ENCODE measurements at places on chromosomes 5 and 9.

GRCh38 chr5:26003966-26004365 lies 1034.4 kb downstream of the CDH9 start:
- DNase-seq = no peak

DNA sequence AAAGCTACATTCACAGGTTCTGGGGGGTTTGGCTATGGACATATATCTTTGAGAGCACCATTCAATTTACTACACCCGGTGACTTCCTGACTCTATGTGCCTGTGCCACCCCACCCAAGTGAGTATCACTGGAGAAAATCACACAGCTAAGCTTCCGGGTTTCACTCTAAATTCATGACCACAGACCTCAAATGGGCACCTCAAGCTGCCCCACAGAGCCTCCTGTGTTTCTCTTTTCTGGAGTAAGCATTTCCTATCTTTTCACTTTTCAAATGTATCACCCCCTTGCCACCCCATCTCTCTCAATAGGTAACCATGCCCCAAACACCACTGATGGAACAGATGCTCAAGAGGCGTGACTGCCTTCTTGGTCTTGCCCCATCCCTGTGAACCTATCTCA lies 49.2 kb upstream of the NEK6 start:
- no peak for DNase-seq

GRCh38 chr9:91195372-91196012 lies 166.2 kb downstream of the AUH start:
- DNase-seq = no peak

- no peak for DNase-seq
Observed at GRCh38 chr5:50623666-50624065, 42.8 kb upstream of the PARP8 start.

- DNase-seq = no peak
Observed at GRCh38 chr9:76417394-76417793, 23.2 kb upstream of the RFK start.

DNA sequence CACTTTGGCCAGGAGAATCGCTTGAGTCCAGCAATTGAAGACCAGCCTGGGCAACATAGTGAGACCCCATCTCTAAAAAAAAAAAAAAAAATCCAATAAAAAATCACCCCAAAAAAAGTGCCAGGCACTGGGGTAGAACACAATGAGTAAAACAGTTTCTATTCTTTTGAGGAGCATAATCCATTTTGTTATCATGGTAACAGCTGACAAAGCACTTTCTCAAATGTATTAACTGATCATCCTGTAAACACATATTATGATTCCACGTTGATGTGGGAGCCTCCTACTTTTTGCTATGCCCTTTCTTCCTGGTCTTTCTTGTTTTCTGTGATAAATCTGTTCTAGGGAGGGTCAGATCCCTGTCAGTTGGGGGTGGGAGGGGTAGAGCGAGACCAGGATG lies 20.7 kb upstream of the FAM13B start:
- no peak for DNase-seq

DNA sequence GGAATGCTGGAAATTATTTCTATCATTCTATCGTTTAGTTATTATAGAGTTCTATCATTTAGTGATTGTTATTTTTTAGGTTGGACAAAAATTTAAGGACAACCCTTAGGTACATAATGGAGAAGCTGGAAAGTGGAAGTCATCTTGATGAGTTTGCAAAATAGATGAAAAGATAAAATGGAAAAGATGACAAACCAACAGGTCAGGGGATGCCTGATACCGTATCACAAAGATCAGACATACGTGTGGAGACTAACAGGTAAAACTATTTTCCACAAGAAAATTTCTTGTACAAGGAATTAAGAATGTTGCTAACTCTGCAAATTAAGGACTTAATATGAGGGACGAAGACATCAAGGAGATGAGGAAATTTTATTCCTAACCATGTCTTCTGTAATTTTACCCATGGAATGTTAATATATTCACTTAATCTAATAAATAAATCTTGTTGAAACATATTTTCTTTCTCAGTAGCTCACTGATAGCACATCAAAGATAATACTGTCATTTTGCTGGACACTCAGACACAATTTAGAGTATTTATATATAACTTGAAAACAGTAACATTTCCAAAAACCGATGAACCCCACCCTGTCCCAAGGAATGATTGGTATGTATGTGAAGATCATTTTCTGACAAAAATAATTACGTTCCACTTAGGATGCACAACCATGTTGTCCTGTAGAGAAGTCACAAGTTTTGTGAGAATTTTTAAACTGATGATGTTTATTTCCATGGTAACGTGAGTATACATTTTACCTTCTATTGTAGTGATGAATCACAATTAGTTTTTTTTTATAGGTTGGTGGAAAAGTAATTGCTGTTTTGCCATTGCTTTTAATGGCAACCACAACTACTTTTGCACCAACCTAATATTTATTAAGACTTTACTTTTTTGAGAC lies 2.6 kb downstream of the LURAP1L start:
- no peak for DNase-seq

DNA sequence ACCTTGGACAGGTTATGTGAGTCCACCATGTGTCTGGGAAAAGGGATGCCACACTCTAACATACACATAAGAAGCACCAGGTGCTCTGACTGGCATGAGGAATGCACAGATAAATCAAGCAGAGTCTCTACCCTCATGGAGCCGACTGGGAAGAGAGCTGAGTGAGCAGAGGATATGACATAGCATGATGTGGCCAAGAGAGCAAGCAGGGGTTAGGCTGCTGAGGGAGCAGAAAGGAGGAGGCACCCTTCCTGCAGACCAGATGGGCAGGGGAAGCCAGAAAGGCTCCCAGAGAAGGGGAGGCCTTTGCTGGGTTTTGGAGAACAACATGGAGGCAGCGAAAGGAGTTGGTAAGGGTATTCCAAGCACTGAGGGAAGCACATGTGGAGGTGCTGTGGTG lies 223.1 kb downstream of the GNA14 start:
- no peak for DNase-seq

GRCh38 chr5:147576646-147577535 lies 67.0 kb upstream of the DPYSL3 start:
- no peak for DNase-seq

DNA sequence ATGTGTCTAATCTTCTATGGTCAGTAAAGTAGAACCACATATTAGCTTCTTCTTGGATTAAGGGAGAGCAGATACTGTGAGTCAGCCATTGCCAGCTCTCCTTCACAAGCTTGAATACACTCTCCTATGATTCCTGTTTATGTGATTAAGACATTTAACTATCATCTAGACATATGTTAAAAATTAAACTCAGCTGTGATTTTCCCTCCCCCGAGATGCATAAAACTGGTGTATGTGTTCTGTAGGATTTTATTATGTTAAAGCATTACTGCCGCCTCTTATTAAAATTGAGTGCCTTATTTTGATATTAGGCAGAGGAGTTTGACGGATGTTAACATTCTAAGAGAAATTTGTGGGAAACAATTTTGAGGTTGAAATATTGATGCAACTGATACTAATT lies 114.6 kb downstream of the ACTBL2 start:
- DNase-seq = no peak

- DNase-seq = no peak
Observed at GRCh38 chr9:129688285-129689043, 23.0 kb downstream of the PRRX2 start.

- DNase-seq = no peak
Observed at GRCh38 chr9:113909421-113909820, 33.3 kb downstream of the ZNF618 start.

- no peak for DNase-seq
Observed at GRCh38 chr5:127450046-127450445, 67.4 kb upstream of the PRRC1 start.

GRCh38 chr5:40395251-40395650 lies 284.5 kb upstream of the PTGER4 start:
- no peak for DNase-seq

GRCh38 chr5:170743876-170744212 lies 39.7 kb upstream of the GABRP start:
- DNase-seq = no peak

DNA sequence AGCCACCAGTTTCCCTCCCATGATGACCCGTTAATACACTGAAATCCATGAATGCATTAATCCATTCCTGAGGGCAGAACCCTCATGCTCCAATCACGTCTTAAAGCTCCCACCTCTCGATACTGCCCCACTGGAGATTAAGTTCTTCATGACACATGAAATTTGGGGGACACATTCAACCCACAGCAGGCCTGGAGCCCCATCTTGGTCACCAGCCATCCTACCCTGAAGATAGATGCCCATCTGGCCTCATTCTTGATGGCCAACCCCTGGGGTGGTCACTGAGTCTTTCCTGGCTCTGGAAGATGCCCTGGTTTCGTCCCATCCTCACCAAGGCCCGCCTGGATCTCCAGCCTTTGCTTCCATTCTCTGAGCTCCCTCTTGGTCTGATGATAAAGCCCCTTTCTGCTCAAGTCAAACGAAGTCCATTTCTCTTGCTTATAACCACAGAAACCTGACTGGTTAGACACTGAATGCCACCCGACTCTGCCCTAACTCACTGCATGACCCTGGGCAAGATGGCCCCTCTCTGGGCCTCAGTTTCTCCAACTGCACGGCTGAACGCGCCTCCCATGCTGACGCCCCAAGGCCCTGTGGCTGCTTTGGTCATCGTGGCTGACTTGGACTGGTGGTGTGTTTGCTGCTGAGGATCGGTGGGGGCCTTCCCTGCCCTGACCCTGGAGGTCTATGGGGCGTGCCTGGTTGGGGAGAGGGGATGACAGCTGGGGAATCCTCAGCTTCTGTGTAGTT lies 138.4 kb upstream of the IER5L start:
- DNase-seq = no peak

DNA sequence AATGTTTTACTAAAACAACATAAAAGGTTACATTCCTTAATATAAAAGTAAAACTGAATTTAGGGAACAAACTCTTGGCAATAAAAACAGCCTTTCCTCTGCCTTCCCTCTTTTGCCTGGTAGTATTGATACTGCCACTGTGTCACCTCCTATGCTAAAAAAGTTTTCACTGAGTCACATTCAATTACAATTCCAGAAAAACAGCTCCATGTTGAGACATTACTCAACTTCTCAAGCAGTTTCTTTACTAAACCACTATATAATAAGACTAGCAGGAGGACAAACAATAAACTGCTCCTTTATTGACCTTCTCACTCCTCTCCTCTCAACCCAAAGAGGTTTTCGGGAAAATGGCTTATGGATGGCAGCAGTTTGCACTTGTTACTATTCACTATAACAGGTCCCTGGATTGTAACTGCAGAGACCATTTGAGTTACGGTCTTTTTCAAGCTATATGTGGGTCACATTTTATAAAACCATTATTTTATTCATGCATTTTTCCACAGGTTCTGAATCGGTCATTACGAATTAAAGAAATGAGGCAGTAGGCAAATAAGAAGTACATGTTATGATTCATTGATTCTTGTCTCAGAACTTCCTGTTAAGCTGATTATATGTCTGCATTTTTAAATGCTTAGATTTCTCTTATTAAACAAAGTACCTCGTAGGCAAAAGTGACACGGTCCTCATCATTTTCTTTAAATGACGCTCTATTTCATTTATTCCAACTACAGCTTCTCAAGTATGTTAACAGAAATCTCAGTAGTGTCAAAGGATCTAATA lies 2.1 kb downstream of the ZDHHC21 start:
- DNase-seq = no peak

DNA sequence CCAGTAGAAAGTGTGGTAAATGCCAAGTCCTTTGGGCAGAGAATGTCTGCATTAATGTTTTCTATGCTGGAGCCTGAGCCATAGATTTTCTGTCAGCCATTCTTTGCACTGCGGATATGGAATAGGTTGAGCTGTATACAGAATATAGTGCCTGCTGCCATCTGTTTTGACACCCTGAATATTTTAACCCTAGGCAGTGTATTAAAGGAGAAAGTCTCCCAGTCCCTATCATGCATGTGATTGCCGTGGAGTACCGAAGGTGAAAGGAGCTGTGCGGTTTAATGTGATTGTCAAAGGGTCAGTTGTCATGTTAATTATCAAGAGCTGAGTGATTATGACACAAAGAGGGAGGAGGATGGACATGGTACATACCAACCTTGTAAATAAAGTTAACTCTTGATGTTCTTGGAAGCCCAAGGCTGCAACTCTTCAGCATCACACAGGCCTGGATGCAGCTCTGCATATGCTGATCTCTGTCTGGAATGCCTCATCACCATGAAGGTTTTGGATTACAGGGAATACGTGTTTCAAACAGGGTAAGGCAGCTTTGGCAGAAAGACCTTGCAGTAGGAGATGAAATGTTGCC lies 247.1 kb upstream of the ELAVL2 start:
- DNase-seq = no peak

GRCh38 chr5:111585291-111585690 lies 73.0 kb upstream of the STARD4 start:
- no peak for DNase-seq

DNA sequence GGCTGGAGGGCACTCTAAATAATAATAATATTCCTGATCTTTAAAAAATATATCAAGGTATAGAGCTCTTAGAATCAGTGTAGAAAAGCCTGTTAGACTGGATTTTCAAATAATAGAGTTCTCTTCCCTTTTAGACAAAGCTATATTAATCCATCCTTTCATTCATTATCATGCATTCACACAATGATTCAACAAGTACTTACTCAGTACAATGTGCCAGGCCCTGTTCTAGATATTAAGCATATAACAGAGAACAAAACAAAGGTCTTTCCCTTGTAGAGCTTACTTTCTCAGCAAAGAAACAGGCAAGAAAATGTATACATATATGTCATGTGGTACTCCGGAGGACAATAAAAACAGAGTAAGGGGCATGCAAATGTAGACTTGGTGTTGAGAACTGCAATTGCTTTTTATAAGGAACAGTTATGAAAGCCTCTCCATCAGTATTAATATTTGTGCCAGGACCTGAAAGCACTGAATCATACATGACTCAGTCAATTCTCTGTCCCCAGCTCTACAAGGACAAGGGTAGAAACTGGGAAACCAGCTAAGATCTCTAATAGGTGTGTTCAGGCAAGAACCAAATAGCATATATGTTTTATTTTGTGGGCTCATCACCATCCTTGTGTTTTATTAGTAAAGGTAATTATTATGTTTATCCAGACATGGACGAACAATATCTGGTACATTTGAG lies 72.2 kb downstream of the PIP5K1B start:
- DNase-seq = no peak

DNA sequence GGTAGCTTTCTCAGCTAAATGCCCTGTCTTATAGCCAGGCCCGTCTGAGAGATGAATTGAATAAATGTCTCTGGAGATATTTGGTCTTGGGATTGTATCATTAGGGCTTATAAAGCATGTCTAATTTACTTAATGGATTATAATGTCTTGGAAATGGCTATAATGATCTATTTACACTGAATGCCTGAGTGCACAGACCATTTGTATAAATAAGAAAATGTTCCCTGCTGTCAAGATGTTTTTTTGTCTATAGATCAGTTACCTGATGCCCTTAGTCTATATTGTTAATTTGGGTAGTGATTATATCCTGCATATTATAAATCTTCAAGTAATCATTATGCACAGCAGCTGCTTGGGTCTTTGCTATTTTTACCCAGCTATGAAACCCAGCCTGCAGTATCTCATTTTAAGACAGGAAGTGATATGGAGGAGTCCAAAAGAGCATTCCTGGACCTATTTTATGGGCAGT lies 112.9 kb upstream of the ACTBL2 start:
- DNase-seq = no peak

- no peak for DNase-seq
Observed at GRCh38 chr5:31614151-31615020, 24.5 kb upstream of the PDZD2 start.
